Right kidney (tissue), 9 donors: ENCODE measurements at places on chromosomes 3 and 15.

DNA sequence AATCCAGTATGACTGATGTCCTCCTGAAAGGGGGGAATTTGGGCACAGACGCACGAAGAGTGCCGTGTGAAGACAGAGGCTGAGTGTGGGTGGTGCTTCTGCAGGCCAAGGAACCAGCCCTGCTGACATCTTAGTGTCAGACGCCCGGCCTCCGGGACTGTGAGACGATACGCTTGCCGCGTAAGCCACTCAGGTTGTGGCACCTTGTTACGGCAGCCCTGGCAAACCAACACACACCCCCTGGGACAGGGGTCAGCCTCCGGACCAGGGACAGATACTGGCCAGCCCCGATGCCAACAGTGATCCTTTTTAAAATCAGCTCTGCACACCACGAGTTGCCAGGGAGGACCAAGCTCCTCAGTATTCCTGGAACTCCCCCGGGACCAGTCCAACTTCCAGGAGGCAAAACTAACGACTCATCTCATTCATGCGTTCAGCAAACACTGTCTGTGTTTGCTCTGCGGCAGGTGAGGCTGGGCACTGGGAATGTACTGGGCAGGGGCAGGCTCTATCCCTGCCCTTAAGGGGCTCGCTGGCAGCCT lies 21.2 kb upstream of the PIGZ start:
- DNase-seq, result no peak

- DNase-seq, result no peak
Observed at GRCh38 chr15:97490429-97490828, 470.1 kb upstream of the ARRDC4 start.

- no peak for DNase-seq
Observed at GRCh38 chr3:76245073-76245472, 459.7 kb upstream of the ZNF717 start.

- peak; percentile 73 for DNase-seq
Observed at GRCh38 chr15:92883163-92883875, 16.8 kb upstream of the CHD2 start.

DNA sequence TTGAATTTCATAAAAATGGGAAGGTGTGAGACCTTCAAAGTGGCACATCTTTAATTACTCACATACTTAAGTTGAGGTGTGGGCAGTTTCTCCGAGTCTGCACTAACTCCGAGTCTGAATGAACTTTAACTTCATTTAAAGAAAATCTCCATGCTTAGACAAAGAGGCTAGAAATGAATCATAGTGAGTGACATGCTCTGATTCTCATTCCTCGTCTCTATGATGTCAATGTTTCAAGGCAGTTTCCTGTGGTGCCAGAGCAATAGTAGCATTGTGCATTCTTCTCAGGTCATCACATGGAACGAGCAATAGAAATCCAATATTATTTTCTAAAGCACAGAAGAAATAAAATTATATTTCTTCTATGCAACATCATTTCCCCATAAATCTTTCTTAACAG lies 224.8 kb downstream of the KCNMB2 start:
- no peak for DNase-seq

- no peak for DNase-seq
Observed at GRCh38 chr3:9111866-9112265, 137.6 kb downstream of the SRGAP3 start.

- DNase-seq, result no peak
Observed at GRCh38 chr15:29740692-29741311, 81.5 kb downstream of the TJP1 start.

GRCh38 chr15:47177177-47177576 lies 540.1 kb upstream of the SEMA6D start:
- DNase-seq, result no peak

DNA sequence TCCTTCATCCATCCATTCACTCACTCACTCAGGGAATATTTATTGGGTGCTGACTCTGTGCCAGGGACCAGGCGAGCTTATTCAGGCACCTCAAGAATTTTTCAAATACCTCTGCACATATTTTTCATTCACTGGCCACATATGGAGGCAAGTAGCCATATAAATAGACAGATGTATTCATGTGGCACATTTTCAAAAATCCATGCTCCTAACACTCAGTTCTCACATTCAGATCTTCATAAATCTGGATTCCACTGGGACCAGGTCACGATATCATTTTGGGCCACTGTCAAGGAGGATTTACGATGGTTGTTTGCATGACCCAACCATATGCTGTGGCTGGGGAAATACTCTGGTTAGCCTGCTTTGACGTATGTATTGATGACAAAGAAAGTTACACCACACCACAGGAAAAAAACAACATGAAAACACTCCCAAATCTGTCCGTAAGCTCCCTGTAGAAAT lies 241.8 kb upstream of the LRTM1 start:
- DNase-seq, result no peak

DNA sequence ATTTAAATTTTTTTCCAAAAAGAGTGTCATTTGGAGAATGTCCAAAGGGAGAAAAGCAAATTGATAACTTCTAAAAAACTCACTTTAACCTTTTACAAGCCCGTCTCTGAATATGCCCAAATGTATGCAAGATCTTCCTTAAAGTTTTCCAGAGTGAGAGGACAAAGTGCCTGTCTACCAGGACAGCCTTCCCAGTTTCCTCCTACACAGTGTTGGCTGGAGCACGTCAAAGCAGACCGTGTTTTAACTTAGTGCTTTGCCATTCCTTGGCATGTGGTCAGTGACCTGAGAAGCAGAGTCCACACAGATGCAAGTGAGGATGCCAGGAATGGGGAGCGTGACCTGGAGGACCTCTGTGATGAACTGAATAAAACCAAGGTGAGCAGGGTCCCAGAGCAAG lies 245.7 kb downstream of the FAM43A start:
- DNase-seq, result no peak

DNA sequence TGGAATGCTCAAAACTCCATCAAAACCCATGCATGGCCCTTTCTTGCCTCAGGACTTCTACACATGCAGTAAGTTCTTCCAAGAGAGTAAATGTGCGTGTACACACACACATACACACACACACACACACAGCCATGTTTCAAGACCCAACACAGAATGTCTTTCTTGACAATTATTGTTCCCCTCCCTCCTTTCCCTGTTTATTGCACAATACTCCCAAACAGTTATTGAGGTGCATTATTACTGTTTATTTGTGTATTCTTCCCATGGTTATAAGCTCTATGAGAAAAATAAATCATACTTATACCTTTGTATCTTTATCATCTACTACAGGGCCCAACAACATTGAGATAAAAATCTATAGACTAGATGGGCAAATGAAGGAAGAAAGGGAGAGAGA lies 523.8 kb upstream of the NAALADL2 start:
- DNase-seq, result no peak

DNA sequence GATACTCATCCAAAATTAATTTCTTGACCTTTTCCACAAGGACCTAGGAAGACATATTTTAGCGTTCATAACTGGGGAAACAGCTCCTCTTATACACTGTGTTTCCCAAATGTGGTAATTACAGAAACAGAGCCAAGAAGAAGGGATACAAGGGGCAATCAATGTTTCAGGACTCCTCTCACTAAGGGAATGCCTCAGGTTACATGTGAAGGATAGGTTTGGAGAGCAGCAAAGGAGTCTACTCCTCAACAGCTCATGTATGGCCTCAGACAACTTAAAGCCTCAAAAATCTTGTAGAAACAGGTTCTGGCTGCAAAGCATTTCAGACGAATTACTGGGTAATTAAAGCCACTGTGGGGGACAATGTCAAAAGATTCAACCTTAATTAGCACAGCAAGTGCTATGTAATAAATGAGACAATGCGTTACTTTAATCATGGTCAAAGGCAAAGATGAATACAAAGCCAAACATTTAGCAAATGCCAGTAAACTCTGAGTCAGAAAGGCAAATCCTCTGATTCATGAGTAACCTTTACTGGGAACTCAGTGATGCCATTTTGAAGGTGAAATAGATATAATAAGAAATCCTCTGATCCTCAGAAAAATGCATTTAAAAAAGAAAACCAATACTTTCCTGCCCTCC lies 1111.2 kb downstream of the TUSC7 start:
- no peak for DNase-seq

DNA sequence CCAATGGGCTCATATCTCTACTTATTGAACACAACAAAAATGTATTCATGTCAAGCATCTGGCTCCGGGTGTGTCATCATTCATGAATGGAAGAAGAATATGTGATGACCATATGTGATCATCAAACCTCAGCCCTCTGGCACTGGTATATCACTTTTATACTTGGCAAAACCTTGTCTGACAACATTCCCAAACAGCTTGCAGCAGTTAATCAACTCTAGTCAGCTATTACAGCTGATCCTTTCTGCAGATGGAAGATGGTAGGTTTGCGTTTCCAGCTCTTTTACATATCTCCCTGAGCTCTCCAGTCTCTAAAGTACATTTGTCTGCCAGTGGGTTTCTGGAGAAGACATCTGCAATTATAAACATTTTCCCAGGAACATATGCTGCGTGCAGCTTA lies 6.6 kb downstream of the PLSCR5 start:
- no peak for DNase-seq

DNA sequence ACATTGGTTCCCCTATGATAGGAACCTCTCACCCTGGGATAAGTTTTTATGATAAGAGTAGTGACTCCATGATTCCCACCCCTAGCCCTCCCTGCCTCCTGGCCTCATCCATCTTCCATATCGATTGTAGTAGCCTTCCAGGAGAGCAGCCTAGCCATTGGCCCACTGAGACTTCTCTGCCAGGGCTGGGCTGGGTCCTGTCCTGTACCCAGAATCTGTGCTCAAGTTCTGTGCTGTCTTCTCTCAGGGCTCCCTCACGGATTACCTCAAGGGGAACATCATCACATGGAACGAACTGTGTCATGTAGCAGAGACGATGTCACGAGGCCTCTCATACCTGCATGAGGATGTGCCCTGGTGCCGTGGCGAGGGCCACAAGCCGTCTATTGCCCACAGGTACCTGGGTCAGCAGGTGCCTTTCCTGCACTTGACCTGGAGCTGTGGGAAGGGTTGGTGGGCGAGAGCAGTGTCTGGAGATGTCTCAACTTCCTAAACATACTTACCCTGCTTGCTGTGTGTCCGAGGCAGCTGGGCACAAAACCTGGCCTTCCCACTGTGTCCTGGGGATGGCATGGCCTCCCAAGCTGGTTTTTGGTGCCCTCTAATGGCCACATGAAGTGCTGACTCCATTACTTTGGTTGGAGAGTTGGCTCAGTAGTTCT lies 16.6 kb upstream of the EXOG start:
- no peak for DNase-seq

DNA sequence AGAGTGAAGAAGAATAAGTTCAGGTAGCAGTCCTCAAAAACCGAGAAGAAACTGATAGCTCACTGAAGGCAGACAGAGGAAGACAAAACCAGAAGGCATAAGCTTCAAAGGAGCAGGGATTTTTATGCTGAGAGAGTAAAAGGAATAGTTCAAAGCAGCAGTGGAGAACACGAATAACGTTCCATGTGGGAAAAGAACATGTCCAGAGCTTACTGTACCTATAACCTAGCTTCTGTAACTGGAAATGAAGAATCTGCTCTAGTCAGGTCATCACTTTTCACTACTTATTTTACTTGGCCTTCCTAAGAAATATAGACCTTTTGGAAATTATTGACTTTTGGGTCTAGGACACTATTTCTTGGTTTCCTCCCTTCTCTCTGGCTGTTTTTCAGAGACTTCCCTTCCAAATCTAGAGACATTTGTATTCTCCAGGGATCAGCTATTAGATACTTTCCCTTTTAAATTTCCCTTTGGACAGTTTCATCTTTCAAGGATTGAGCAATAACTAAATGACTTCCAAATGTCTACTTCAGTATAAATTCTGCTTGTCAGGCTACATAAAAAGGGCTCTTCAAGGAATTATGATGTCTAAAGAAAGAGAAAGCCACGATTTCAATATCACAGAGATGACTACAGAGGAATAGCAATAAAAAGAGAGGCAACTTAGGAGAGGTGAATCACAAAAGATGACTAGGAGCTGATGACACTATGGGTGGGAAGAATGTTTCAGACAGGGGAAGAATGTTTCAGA lies 46.7 kb downstream of the UBE3A start:
- DNase-seq, result no peak

DNA sequence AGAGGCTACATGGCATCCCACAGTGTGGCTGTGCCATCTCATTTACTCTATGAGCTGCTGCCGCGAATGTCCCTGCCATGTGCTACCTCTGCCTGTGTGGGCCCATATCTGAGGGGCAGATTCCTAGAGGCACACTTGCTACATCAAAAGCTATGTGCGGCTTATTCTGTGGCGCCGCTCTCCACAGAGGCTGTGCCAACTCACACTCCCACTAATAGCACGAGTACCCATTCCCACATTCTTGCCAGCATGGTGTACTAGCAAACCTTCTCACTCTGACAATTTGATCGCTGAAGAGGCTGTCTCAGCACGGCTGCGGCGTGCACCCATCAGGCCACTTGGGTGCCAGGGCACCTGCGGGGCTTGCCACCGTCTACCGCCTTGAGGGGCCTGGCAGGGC lies 31.2 kb upstream of the MUSTN1 start:
- DNase-seq, result no peak

GRCh38 chr3:11118181-11118682 lies 36.1 kb upstream of the HRH1 start:
- no peak for DNase-seq

DNA sequence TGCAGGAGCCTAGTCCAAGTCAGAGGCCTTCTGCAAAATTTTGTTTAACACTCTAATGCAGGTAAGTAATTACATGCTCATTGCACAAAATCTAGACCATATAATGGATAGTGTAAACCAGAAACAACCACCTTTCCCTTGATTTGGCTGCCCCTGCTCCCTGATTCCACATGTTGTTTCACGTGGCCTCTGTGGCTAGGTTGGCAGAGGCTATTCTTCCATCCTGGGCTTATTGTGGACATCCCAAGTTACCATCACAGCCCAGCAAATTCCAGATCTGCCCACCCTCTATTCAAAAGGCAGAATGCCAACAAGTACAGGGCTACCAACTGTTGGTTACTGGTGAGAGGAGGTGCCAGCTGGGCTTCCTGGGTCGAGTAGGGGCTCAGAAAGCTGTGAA lies 794.5 kb upstream of the GRM7 start:
- peak; percentile 3 for DNase-seq

- DNase-seq, result no peak
Observed at GRCh38 chr3:16114429-16114828, 60.1 kb upstream of the GALNT15 start.

- no peak for DNase-seq
Observed at GRCh38 chr15:40328176-40328575, 4.7 kb downstream of the INAFM2 start.

- no peak for DNase-seq
Observed at GRCh38 chr3:12194209-12194608, 35.5 kb upstream of the TIMP4 start.

GRCh38 chr15:67370206-67370954 lies 115.8 kb downstream of the IQCH start:
- DNase-seq, result no peak

- DNase-seq, result no peak
Observed at GRCh38 chr3:32841867-32842470, 24.2 kb downstream of the TRIM71 start.

- DNase-seq, result no peak
Observed at GRCh38 chr15:95132774-95133173, 901.4 kb downstream of the MCTP2 start.

GRCh38 chr15:52252781-52253180 lies 42.8 kb downstream of the MYO5C start:
- no peak for DNase-seq
